ENCODE measurements at places on chromosomes 12 and 14. TPM values are rescaled to one million over a fixed set of nuclear protein-coding genes. Genes with fewer than 3 reads are reported as not detected.

TAS2R19 gene
- total RNA-seq = not detected

SYNE2 gene
- total RNA-seq = 8.7 TPM

PSMA6 gene
- total RNA-seq = 246 TPM

COQ5 gene
- total RNA-seq = 26.4 TPM

PTGR2 gene
- 7.5 TPM for total RNA-seq

ABCD4 gene
- 33.0 TPM for total RNA-seq

TAS2R13 gene
- not detected for total RNA-seq

RND1 gene
- total RNA-seq = 14.4 TPM

PLCZ1 gene
- not detected for total RNA-seq

TSHR gene
- total RNA-seq = not detected

CHD8 gene
- 39.2 TPM for total RNA-seq

FERMT2 gene
- total RNA-seq = 44.4 TPM

GLIPR1L1 gene
- not detected for total RNA-seq

B4GALNT1 gene
- total RNA-seq = 37.8 TPM

NTN4 gene
- 57.2 TPM for total RNA-seq

LPAR5 gene
- total RNA-seq = 0.47 TPM

NGB gene
- total RNA-seq = not detected

RERG gene
- total RNA-seq = 0.22 TPM

NEUROD4 gene
- total RNA-seq = not detected

LTBP2 gene
- total RNA-seq = 8.0 TPM

DIO3 gene
- total RNA-seq = not detected

PIP4K2C gene
- 42.5 TPM for total RNA-seq

RTL1 gene
- 0.32 TPM for total RNA-seq

BAG5 gene
- 24.9 TPM for total RNA-seq

KRT79 gene
- total RNA-seq = 0.21 TPM

WDHD1 gene
- total RNA-seq = 13.5 TPM

SLC5A8 gene
- not detected for total RNA-seq

KCNC2 gene
- not detected for total RNA-seq

NUAK1 gene
- total RNA-seq = 11.0 TPM

DIO2 gene
- total RNA-seq = 10.7 TPM

KRT81 gene
- 3,933 TPM for total RNA-seq

KIF26A gene
- total RNA-seq = 2.8 TPM

KRT6C gene
- not detected for total RNA-seq

KRT3 gene
- 0.07 TPM for total RNA-seq

ADAM21 gene
- total RNA-seq = 0.07 TPM

RPS6KL1 gene
- 0.46 TPM for total RNA-seq
